ENCODE measurements at places on chromosomes 1 and 21. TPM values are rescaled to one million over a fixed set of nuclear protein-coding genes. Genes with fewer than 3 reads are reported as not detected.

Gene TMEM79
- 1.1 TPM for total RNA-seq

DNA sequence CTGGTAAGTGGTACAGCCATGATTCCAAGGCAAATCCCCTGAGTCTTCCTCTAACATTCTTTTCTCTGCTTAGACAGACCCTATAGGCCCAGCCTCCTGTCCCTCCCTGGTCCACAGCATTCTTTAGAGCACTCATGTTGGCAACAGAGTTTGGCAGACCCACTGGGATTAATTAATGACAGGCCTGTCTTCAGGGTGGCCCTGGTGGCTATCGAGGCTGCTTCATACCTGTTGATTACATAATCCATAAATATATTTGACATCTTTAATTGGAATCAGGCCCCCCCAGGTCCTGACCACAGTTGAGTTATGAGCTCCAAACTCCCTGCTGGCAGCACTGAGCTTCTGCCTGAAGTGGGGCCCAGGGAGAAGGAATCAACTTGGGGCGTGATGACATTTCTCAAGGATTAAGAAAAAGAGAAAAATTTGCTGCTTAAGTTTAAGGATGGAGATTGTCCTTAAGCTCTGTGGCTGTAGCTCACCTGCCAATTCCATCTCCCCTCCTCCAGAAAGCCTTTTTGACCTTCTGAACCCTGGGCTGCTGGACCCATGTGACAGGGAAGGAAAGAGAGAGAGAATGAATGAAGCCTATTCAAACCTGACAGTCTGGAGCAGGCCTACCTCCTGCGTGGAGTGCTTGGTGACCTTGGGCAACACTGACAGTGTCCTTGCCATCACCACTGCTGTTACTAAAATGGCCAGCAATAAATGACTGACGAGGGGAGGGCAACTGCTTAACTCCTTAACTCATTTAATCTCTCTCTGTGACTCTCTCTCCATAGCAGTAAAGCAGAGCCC, 156.6 kb downstream of the TRABD2B start:
- H3K4me3 ChIP-seq: no peak overlapping the region
- no peak for DNase-seq
- peaks cover 22% of the 10 kb centered on the region for H3K4me1 ChIP-seq
- H3K36me3 ChIP-seq: no peaks in the 10 kb centered on the region

DNA sequence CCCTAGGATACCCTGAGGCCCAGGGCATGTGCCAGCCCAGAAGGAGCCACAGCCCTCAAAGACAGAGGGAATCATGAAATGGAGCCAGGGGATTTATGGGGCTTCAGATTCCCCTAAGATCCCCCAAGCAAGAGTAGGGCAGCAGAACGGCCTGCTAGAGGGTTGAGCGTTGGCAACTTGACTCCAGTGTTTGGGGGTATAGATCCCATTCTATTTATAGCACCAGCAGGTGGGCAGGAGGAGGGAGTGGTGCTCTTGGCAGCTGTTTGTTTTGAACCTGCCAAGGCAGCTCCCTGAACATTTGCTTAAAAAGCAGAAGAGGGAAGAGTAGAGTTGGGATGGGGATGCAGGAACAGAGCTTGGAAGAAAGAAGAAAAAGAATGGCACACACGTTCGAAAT, 33.7 kb downstream of the GLUL start:
- no peaks in the 10 kb centered on the region for H3K27me3 ChIP-seq
- no peaks in the 10 kb centered on the region for H3K36me3 ChIP-seq
- H3K4me3 ChIP-seq: no peak overlapping the region
- H3K27ac ChIP-seq: no peak overlapping the region

Gene NCAM2
- 11.0 TPM for total RNA-seq

GRCh38 chr1:183550915-183551314, 39.3 kb downstream of the NCF2 start:
- H3K36me3 ChIP-seq: peaks cover 88% of the 10 kb centered on the region
- no peak overlapping the region for H3K4me3 ChIP-seq
- H3K4me1 ChIP-seq: no peaks in the 10 kb centered on the region
- DNase-seq: no peak

Gene ATP1A4
- not detected for total RNA-seq

DNA sequence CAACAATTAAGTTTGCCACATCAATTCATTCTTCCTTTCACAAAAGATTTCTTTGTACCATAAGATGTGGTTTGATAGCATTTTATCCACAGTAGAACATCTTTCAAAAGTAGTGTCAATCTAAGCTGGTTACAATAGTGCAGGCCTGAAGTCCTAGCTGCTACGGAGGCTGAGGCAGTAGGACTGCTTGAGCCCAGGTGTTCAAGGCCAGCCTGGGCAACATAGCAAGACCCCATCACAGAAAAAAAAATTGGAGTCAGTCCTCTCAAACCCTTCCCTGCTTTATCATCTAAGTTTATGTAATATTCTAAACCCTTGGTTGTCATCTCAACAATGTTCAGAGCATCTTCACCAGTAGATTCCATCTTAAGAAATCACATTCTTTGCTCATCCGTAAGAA, 31.7 kb downstream of the DENND1B start:
- no peak for DNase-seq
- no peak overlapping the region for H3K27ac ChIP-seq
- no peaks in the 10 kb centered on the region for H3K27me3 ChIP-seq

DNA sequence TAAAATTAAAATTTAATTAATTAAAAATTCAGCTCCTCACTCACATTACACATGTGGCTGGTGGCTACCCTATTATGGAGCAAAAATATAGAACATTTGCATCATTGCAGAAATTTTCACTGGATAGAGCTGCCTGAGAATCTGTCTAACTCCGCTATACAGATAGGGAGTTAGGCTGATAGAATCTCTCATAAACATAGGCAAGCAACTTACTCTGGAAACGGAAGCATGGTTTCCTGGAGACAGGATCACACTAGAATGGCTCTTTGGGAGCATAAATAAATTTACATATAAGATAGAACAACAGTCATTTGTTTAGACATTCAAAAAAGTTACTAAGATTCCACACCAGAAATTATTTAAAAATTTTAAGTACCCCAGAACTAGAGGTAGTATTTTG, 12.2 kb upstream of the LAMC2 start:
- no peak for DNase-seq
- no peak overlapping the region for H3K27ac ChIP-seq
- H3K27me3 ChIP-seq: no peaks in the 10 kb centered on the region
- no peak overlapping the region for H3K4me3 ChIP-seq

- no peak for DNase-seq
- H3K4me1 ChIP-seq: peaks cover 38% of the 10 kb centered on the region
- peaks cover 16% of the 10 kb centered on the region for H3K36me3 ChIP-seq
- no peak overlapping the region for H3K4me3 ChIP-seq
- H3K27me3 ChIP-seq: no peaks in the 10 kb centered on the region
Observed at GRCh38 chr21:45517249-45518065, 24.8 kb downstream of the SLC19A1 start.

Gene ZBTB8A
- total RNA-seq: 7.1 TPM

DNA sequence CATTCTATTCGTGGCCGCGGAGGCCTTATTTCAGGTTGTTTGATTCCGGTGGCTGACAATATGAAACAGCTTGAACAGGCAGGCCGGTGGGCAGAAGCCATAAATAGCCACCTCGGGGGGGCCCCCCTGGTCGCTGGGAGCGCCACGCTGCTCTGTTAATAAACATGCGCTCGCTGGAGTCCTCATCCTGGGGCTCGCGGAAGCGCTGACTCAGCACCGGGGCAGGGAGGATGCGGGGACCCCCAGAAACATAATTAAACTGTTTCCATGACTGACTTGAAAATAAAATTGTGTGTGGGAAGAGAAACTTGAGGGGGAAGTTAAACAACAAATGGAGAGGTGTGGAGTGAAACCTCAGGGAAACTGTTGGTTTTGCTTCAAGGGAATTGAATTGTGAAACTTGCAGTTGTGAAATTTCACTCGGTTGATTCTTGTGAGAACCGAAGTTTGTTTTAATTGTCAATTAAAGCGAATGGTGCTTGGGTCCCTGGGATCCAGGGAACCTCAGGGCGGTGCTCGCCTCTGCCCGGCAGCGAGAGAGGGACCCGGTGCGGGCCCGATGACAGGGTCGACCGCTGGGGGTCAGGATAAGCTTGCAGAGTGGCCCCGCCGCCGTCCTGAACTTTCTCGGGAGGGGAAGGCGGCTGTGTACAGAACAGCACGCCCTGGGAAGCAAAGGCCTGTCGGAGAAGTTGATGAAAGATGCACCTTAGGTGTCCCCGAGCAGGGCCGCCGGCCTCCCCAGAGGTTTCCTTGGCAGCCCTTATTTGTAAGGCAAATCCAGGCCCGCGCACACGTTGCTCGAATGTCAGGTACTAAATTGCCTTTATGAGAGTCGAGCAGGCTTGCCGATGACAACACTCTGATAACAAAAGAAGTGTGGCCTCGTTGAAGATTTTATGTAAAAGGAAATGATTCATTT, 176.9 kb upstream of the LMO4 start:
- H3K4me1 ChIP-seq: peaks cover 26% of the 10 kb centered on the region
- H3K27me3 ChIP-seq: no peaks in the 10 kb centered on the region
- H3K27ac ChIP-seq: peak overlapping the region; percentile 60
- DNase-seq: peak; percentile 89
- no peaks in the 10 kb centered on the region for H3K36me3 ChIP-seq

DNA sequence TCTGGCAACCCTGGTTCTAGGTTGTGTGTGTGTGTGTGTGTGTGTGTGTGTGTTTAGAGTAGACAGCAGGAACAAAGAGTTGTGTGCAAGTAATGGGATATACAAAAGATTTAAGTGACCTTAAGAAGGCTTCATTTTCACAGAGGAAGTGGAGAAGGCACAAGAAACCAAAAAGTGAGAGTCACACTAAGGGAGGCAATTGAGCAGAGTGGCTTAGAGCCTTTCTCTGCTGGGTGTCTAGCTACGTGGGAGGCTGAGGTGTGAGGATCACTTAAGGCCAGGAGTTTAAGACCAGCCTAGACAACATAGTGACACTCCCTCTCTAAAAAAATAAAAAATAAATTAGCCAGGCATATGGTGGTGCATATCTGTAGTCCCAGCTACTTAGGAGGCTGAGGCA, 44.4 kb upstream of the HAO2 start:
- no peak overlapping the region for H3K27ac ChIP-seq
- H3K4me1 ChIP-seq: peaks cover 13% of the 10 kb centered on the region
- no peak for DNase-seq
- peaks cover 8% of the 10 kb centered on the region for H3K27me3 ChIP-seq
- no peaks in the 10 kb centered on the region for H3K36me3 ChIP-seq

DNA sequence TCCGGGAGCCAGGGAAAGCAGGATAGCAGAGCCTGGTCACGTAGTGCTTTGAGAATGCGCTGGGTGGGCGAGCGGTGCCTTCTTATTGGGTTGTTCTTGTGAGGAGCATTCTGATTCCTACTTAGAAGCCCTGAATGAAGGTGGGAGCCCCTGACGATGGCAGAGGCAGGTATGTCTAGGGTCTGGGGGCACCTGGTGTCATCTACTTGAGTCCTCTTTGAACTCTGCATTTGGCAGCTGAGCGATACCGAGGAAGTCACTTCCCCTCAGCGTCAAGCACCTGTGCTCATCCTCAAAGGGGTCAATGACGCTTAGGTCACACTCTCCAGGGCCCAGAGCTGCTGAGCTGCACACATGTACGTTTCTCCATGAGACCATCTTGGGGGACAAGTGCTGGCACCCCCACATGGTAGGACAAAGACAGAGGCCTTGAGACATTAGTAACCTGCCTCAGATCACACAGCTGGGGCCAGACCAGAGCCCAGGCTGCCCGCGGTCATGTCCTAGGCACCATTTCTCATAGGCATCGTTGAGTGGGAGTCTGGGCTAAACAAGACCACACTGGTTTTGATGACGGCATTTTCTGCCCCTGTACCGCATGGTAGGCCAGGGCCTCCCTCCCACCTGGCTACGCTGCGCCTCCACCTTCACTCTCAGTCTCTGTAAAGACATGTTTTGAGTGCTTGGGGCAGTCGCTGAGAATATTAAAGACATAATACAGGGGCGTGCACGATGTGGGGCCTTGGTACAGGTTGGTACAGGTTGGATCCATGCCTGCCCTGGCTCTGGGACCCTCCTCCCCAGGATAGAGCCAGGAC, 69.1 kb upstream of the ABCG1 start:
- H3K4me1 ChIP-seq: peaks cover 18% of the 10 kb centered on the region
- DNase-seq: no peak
- H3K4me3 ChIP-seq: no peak overlapping the region
- no peaks in the 10 kb centered on the region for H3K36me3 ChIP-seq
- H3K27me3 ChIP-seq: no peaks in the 10 kb centered on the region

Gene REN
- total RNA-seq: not detected

- no peak for DNase-seq
- H3K4me1 ChIP-seq: peaks cover 53% of the 10 kb centered on the region
- peak overlapping the region; percentile 100 for H3K27ac ChIP-seq
- H3K36me3 ChIP-seq: peaks cover 41% of the 10 kb centered on the region
Observed at GRCh38 chr1:155131285-155131684, 3.6 kb downstream of the EFNA1 start.

Gene UCK2
- 49.4 TPM for total RNA-seq

- no peak overlapping the region for H3K4me3 ChIP-seq
- H3K27me3 ChIP-seq: no peaks in the 10 kb centered on the region
- DNase-seq: no peak
- H3K4me1 ChIP-seq: peaks cover 38% of the 10 kb centered on the region
Observed at GRCh38 chr21:34135330-34135729, 62.0 kb downstream of the MRPS6 start.

DNA sequence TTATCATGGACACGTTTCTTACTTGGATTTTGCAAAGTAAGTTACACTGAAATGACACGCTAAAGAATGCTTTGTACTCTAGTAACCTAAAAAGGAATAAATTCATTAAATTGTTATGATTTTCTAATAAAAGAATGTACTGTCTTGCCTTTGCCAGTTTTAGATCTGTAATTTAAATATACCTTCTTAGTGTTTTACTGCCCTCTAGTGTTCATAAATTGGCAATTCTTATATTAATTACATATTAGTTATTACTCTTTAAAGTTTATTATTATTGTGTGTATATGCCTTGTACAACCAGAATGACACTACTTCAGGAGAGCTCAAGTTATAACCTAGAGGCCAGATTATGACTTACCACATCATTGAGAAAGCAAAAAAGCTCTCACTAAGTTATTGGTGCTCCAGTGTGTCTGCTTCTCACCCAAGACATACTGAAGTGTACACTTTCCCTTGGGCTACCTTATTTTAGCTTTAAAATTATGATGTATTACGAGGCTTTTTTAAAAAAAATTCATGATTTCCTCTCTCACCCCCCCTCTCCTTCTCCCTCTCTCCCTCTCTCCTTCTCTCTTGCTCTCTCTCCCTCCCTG, 169.9 kb downstream of the HS2ST1 start:
- DNase-seq: peak; percentile 50
- no peak overlapping the region for H3K27ac ChIP-seq
- H3K4me1 ChIP-seq: no peaks in the 10 kb centered on the region

- peaks cover 6% of the 10 kb centered on the region for H3K4me1 ChIP-seq
- peak overlapping the region; percentile 20 for H3K27ac ChIP-seq
- H3K4me3 ChIP-seq: no peak overlapping the region
- DNase-seq: no peak
- no peaks in the 10 kb centered on the region for H3K27me3 ChIP-seq
Observed at GRCh38 chr1:9730096-9730901, 78.8 kb downstream of the PIK3CD start.

- H3K27ac ChIP-seq: no peak overlapping the region
- no peaks in the 10 kb centered on the region for H3K27me3 ChIP-seq
- no peaks in the 10 kb centered on the region for H3K36me3 ChIP-seq
- DNase-seq: no peak
- H3K4me3 ChIP-seq: no peak overlapping the region
Observed at GRCh38 chr1:207431508-207431907, 22.6 kb upstream of the CR2 start.

Gene TRIM45
- total RNA-seq: 0.89 TPM
